NCI-H524 treated with DMSO at 0.1 percent for 48 hours (cell line): ENCODE measurements at places on chromosomes 11 and 22.

GRCh38 chr11:122756417-122756816 lies 81.9 kb upstream of the CRTAM start:
- no peak for DNase-seq

DNA sequence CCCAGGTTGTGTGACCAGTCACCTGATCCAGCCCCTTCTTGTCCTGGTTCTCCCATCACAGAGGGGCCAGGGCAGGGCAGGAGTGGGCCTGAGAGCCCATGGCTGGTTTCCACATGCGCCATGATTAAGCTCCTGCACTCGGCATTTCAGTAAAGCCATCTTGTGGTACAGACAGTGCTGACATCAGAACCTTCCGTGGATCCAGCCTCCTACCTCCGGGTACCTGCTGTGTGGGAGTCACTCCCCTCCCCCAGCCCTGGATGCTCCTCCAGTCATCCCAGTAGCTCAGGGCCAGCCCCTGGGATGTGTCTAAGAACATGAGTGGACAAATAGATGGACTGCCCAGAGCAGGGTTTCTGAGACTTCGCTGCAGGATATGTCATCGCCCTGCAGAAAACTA lies 22.1 kb upstream of the MGAT3 start:
- no peak for DNase-seq

GRCh38 chr22:22124374-22124773 lies 120.2 kb upstream of the VPREB1 start:
- DNase-seq = no peak

- no peak for DNase-seq
These were observed 733.5 kb downstream of the BRD1 start for GRCh38 chr22:49094151-49094550.

- DNase-seq = peak; percentile 1
These were observed 32.4 kb downstream of the MCAM start for GRCh38 chr11:119284344-119285157.

- no peak for DNase-seq
These were observed 121.5 kb upstream of the TEAD1 start for GRCh38 chr11:12552692-12553091.

DNA sequence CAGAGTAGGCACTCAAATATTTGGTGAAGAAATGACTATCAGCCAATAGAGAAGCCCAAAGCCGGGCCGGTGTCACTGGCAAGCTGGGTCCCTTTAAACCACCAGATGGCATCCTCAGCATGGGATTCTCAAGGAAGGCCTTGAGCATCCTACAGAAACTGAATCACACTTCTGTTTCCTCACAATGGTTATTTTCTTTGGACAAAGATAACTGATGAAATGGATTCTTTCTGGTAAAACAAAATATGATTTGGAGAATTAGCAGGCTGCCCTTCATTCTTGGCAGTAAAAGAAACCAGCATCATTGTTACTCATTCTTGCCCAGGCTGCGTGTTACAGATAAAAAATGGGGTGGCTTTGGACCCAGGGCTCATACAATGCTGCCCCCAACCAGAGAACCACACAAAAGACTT lies 30.3 kb upstream of the ASPHD2 start:
- no peak for DNase-seq

DNA sequence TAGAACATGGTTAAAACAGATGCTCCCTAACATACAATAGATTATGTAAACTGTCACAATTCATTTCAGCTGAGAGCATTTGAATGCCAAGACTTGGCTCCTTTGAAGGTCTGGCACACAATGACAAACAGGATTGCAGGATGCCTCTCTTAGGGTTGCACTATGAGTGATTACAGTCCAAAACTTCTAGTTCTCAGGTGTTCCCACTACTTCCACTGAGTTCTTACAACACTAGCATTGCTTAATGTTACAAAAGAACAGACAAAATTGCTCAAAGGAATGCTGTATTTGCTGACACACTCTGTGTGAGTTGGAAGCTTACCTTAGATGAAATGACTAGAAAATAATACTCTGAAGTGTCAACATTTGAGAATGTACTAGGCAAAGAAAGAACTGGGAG lies 2413.8 kb upstream of the RAG2 start:
- no peak for DNase-seq

- no peak for DNase-seq
These were observed 37.4 kb downstream of the LARGE2 start for GRCh38 chr11:45959851-45960250.

- DNase-seq = no peak
These were observed 7.7 kb upstream of the F2 start for GRCh38 chr11:46711303-46711702.

GRCh38 chr22:31840585-31840984 lies 86.8 kb downstream of the DEPDC5 start:
- DNase-seq = no peak

DNA sequence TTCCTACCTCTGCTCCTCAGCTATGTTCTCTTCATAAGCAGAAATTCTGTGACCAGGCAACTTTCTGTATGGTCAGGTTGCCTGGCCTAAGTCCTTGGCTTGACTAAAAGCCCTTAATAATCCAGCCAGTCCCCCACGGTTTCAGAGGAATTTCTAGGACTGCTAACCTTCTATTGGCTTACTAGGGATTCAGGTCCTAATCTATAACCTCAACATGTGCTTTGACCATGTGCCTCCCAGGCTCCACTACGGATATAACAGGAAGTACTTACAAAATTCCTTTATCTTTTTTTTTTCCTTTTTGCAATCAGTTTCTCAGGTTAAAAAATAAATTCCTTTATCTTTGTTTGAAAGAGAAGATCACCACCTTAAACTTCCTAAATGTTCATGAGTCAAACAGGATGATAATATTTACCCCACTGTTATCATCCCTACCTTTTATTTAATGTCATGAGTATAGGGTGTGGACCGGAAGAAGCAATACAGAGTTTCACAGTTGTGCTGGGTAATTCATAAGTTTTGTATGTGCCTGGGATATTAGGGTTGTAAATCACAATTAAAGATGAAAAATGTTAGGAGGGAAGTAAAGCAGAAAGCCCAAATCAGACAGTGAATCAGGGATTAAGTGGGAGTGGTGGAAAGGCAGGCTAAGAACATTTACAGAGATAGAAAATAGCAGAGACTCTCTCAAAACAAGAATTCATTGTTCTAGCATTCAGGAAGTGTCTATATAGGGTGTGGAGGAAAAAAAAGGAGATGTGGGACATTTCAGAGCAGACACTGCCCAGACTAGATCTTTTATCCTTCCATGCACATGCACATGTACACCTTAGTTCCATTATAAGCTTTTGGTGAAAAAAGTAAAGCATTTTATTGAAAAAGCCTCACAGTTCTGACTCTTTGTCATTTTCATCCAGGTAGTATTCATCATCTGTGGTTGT lies 10.7 kb upstream of the POGLUT3 start:
- no peak for DNase-seq

DNA sequence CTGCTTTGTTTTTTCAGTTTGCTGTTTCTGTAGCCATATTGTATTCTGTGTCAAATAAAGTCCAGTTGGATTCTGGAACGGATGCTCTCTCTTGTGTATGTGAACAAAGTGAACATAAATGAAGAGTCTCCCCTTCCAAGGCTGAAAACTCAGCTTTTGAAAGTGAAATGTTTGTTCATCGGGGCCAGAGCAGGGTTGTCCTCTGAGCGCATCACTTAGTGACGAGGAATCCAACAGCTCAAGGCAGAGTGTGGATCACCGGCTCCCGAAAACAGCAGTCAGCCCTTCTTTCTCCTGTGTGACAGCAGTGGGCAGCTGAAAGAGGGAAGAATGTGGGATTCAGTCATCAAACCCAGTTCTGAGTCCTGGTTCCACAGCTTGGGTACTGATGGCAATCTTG lies 21.4 kb downstream of the RBX1 start:
- no peak for DNase-seq

DNA sequence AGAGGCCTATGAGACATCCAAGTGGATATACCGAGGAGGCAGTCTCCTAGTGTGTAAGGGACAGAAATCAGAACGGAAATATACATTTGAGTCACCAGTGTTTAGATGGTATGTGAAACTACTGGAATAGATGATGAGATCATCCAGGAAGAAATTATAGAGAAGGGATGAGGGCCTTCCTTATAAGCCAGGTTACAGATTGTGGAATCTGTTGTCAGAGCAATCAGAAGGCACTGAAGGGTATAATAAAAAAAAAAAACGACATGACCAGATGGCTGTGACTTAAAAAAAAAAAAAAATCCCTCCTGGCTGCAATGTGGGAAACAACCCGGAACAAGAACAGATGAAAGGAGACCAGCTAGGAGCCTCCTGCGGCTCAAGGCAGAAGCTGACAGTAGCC lies 2.7 kb downstream of the MAJIN start:
- DNase-seq = peak; percentile 47

DNA sequence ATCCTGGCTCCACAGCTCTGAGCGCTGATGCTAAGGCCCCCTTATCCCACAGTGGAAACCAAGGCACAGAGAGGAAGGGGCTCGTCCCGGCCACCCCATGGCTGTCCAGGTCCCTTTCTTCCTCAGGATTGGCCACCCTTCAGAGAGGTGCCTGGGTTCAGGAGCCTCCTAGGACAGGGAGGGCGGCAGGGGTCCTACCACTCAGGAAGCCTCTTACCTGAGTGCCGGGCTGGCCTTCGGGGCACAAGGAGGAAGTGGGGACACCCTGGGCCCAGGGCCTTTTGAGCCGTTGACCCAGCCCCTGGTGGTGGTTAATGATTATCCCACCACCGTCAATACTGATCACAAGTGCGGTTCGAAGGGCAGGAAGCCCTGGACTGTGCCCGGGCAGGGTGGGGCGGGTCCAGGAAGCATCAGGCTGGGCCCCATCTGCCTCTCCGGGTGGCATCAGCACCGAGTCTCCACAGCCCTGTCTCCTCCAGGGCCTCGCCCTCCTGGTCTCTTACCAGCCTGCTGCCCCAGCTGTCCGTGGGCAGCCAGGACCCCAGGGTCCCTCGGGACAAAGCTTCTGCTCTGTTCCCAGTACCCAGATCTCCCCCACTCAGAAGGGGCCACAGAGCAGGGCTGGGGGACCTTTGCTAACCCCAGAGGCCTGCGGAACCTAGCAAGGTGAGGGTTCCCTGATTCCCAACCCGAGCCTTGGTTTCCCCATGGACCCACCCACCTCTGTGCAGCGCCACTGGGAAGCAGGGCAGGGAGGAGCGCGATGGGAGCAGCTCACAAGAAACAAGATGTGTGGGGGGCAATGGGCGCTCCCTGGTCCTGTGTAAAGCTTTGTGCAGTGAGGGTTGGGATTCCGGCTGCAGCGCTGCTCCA lies 15.0 kb upstream of the EHD1 start:
- DNase-seq = no peak

GRCh38 chr22:23786261-23786710 lies 480 bp upstream of the SMARCB1 start:
- DNase-seq = no peak

DNA sequence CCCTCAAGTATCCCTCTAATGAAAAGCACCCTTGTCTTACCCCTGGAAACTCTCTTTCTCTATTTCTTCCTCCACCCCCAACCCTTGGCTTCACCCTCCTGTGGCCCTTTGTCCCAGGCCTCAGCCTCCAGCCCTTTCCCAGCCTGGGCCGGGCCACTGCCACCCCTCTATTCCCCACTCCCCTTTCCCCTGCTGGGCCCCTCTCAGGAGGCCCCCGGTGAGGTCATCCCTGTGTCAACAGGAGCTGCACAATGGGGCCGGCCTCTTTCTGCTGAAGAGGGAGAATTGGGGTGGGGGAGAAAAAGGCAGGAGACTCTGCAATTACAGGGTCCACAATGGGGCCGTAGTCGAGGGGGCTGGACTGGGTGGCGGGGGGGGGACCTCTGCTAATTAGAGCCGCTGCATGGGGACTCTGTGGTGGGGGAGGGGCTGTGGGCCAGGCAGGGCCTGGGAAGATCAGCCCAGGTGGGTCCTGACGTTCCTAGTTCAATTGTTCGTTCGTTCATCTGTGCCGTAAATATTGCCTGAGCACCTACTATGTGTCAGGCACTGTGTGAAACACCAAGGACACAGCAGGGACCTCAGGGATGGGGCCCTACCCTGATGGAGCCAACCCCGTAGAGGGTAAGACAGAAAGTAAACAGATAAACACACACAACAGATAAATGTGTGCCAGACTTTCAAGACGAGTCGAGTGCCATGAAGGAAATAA lies 18.5 kb upstream of the MPPED1 start:
- no peak for DNase-seq

DNA sequence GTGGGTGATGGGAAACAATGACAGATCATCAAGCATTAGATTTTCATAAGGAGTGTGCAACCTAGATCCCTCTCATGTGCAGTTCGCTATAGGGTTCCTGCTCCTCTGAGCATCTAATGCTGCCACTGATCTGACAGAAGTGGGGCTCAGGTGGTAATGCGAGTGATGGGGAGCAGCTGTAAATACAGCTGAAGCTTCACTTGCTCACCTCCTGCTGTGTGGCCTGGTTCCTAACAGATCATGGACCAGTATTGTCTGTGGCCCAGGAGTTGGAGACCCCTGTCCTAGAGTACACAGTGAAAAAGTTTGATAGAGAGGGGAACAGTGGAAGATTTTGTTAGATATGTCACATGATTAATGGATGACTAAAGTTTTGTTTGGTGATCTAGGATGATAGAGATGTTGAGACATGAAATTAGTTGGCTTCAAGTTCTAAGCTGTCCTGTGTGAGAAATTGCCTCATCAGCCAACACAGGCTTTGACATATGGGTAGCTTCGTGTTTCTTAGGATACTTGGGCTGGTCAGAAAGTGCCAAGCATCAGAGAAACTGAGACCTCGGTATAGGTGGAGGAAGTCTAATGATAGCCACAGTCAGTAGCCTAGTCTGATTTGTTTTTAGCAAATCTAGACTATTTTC lies 47.4 kb downstream of the ARHGEF12 start:
- DNase-seq = no peak

- no peak for DNase-seq
These were observed 38.8 kb downstream of the PDE2A start for GRCh38 chr11:72635309-72635915.

DNA sequence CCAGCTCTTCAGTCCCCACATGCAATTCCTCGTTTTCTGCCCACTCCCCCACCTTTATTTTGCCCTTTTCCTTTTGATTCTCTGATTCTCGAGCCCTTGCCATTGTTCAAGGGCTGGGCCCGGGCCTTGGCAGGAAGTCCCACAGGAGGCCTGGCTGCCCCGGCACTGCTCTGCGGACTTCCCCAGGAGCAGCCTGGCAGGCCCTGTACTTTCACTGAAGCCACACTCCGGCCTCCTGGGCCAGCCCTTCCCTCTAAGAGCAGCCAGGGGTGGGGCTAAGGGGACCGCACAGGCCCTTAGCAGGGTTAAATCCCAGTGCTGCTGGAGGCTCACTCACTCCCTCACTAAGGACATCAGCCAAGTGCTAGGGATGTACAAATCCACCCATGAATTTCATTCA lies 4.1 kb downstream of the LRRC32 start:
- no peak for DNase-seq

DNA sequence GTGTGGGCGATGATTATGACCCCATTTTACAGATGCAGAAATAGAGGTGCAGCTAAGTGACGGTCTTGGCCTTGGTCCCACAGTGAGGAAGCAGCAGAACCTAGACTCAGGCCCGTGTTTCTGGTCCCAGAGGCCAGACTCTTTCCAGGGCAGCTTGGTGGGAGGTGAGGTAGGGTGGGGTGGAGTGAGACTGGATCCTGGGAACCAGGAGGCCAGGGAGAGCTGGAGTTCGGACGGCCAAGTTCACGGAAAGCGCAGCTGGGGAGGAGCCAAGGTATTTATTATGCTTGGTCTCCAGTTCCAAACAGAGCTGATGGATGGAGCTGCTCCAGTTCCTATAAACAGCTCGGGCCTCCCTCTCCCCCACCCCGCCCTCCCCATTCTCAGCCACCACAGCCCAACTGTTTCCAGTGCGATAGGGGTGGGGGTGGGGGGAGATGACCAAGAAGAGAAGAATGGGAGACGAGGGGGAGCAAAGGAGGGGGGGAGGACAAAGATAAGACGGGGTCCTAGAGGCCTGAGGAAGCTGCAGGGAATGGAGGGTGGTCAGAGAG lies 16.2 kb downstream of the LRRC32 start:
- no peak for DNase-seq

- DNase-seq = no peak
These were observed 2.6 kb downstream of the TAF1D start for GRCh38 chr11:93738647-93739081.
